ENCODE measurements at places on chromosomes 5 and 9. TPM values are rescaled to one million over a fixed set of nuclear protein-coding genes. Genes with fewer than 3 reads are reported as not detected.

Gene OR1J2
- total RNA-seq = not detected

- DNase-seq = peak; percentile 39
- H3K4me1 ChIP-seq = no peaks in the 10 kb centered on the region
- H3K36me3 ChIP-seq = no peaks in the 10 kb centered on the region
- no peak overlapping the region for H3K4me3 ChIP-seq
Observed at GRCh38 chr9:134698587-134699342, 57.2 kb downstream of the COL5A1 start.

DNA sequence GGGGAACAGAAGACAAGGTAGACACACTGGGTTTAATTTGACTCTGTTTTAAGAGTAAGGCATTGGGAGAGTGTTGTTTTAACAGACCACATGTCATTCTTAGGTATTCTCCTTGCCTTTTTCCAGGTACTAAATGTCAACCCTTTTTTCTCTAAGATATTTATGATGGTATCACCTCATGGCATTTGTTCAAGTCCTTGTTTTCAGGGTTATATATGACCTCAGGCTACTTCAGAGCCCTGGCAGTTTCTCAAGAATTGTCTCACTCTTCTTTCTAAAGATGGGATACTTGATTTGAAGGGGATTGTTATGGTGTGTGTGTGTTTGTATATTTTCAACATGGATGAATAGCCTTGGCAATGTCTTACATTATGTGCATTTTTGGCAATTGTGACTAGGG, 131.1 kb upstream of the ACTBL2 start:
- no peaks in the 10 kb centered on the region for H3K27me3 ChIP-seq
- no peaks in the 10 kb centered on the region for H3K36me3 ChIP-seq
- no peak overlapping the region for H3K4me3 ChIP-seq
- no peak overlapping the region for H3K27ac ChIP-seq
- DNase-seq = no peak

DNA sequence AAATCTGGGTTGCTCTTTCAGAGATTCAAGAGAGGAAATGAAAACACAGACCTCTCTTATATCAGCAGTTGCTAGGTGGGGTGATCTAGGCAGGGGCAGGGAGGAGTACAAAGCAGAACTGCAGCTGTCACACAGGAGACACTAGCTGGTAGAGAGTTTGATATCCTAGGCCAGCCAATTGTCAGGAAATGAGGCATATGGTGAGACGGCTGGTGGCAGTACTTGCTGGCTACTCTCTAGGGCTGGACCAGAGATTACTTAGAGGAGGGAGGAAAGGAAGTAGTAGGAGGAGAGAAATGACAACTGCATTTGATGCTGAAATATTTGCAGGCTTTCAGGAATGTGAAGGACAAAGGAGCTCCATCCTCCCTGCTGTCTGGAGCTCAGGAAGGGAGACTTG, 113.8 kb downstream of the TRIM32 start:
- no peak overlapping the region for H3K4me3 ChIP-seq
- peaks cover 24% of the 10 kb centered on the region for H3K27me3 ChIP-seq
- H3K36me3 ChIP-seq = no peaks in the 10 kb centered on the region

- peaks cover 75% of the 10 kb centered on the region for H3K27me3 ChIP-seq
- no peak for DNase-seq
- H3K27ac ChIP-seq = no peak overlapping the region
- no peaks in the 10 kb centered on the region for H3K36me3 ChIP-seq
Observed at GRCh38 chr5:2029206-2029605, 146.5 kb upstream of the IRX4 start.

GRCh38 chr9:30943446-30944224, 1440.8 kb upstream of the ACO1 start:
- H3K4me1 ChIP-seq = no peaks in the 10 kb centered on the region
- H3K27me3 ChIP-seq = no peaks in the 10 kb centered on the region
- H3K4me3 ChIP-seq = no peak overlapping the region
- no peak for DNase-seq
- H3K27ac ChIP-seq = no peak overlapping the region
- H3K36me3 ChIP-seq = no peaks in the 10 kb centered on the region

Measured in HCT116 (cell line).